ENCODE measurements at places on chromosomes 3 and 15. TPM values are rescaled to one million over a fixed set of nuclear protein-coding genes. Genes with fewer than 3 reads are reported as not detected.

GRCh38 chr15:75212200-75212858 lies 10.6 kb downstream of the C15orf39 start:
- H3K36me3 ChIP-seq, result peaks cover 57% of the 10 kb centered on the region
- no peaks in the 10 kb centered on the region for H3K27me3 ChIP-seq
- DNase-seq, result no peak
- no peaks in the 10 kb centered on the region for H3K4me1 ChIP-seq
- H3K27ac ChIP-seq, result no peak overlapping the region
- no peak overlapping the region for H3K4me3 ChIP-seq

DNA sequence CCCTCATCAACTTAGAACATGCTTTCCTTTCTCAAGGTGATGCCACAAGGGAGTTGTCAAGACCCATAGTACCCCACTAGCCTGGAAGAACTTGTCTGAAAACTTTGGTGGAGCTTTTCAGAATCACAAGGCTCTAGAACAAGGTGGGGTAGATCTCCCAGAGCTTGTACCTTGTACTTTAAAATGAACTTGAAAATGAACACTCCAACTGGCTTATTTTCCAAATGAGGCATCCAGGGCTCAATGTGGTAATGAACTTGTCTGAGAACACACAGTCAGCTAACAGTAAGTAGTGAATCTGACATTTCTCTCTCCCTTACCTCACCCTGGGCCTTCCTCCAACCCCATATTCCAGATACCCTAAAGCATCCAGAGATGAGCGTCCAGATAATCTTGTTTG lies 81.8 kb upstream of the THBS1 start:
- no peaks in the 10 kb centered on the region for H3K27me3 ChIP-seq
- H3K27ac ChIP-seq, result peak overlapping the region; percentile 42
- DNase-seq, result no peak
- H3K4me3 ChIP-seq, result no peak overlapping the region

GRCh38 chr15:90547540-90547939 lies 17.8 kb downstream of the CRTC3 start:
- H3K27me3 ChIP-seq, result no peaks in the 10 kb centered on the region
- H3K4me3 ChIP-seq, result no peak overlapping the region
- H3K36me3 ChIP-seq, result peaks cover 14% of the 10 kb centered on the region
- H3K4me1 ChIP-seq, result peaks cover 9% of the 10 kb centered on the region
- no peak for DNase-seq

Gene TM4SF1
- 366 TPM for total RNA-seq

Gene PIAS1
- total RNA-seq, result 63.6 TPM
